ENCODE measurements at places on chromosomes 1 and 21.
A peak's percentile ranks its signal among the peaks of the same experiment; 100 is the strongest.

GRCh38 chr1:229862017-229862774 is 204.8 kb upstream of the GALNT2 start:
- DNase-seq, result no peak

- no peak for DNase-seq
These were observed 24.3 kb upstream of the LELP1 start for GRCh38 chr1:153178922-153179321.

DNA sequence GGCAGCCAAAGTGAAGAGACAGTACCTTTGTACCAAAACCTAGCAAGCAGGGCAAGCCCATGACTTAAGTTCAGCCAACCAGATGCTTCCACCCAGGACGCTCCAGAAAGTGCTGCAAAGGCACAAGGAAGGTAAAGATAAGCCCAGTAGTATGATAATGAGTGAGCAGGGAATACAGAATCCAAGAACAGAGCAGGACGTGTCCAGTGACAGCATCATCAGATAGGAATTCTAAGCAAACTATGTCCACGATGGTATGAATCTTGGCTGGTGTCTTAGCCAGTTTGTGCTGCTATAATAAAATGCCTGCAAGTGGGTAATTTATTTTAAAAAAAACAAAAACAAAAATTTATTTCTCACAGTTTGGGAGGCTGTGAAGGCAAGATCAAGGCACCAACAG is 13.6 kb downstream of the GJA4 start:
- DNase-seq, result no peak

- no peak for DNase-seq
These were observed 13.4 kb downstream of the AADACL4 start for GRCh38 chr1:12657060-12657884.

DNA sequence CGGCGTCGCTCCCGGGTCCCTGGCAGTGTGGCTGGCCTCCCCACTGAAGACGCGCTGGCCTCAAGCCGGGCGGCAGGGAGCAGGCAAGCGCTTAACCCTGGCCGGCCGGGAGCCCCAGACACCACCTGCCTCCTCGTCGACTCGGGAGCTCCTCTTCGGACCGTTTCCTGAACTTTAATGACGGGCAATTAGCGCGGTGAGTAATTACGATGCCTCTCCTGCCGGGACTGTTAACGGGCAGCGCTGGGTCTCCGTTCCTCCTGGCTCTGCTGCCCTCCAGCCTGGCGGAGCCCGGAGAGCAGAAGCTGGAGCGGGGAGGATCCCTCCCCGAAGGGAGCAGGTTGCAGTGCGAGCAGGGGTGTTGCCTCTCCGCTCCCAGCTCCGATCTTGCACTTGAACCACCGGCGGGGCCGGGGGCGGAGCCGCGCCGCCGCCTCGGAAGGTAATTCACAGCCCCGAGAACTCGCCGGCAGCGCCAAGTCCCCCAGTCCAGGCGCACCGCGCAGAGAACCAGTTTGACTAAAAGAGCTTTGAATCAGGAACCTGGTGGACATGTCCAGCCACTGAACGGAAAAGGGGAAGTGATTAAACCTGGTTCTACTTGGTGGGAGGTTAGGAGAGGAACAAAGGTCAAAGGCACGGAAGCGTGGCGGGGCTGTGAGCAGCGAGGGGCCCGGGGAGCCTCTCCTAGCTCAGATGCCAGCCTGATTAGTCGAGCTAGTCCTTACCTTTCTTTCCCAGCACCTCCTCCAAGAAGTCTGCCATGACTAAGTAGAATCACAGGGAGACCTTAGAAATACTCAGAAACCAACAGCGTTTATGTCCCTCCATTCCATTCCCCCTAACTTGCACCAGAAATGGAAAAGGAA is 18.3 kb upstream of the PLEKHA6 start:
- DNase-seq, result peak; percentile 85

- no peak for DNase-seq
These were observed 600.5 kb downstream of the USP25 start for GRCh38 chr21:16330082-16330907.

DNA sequence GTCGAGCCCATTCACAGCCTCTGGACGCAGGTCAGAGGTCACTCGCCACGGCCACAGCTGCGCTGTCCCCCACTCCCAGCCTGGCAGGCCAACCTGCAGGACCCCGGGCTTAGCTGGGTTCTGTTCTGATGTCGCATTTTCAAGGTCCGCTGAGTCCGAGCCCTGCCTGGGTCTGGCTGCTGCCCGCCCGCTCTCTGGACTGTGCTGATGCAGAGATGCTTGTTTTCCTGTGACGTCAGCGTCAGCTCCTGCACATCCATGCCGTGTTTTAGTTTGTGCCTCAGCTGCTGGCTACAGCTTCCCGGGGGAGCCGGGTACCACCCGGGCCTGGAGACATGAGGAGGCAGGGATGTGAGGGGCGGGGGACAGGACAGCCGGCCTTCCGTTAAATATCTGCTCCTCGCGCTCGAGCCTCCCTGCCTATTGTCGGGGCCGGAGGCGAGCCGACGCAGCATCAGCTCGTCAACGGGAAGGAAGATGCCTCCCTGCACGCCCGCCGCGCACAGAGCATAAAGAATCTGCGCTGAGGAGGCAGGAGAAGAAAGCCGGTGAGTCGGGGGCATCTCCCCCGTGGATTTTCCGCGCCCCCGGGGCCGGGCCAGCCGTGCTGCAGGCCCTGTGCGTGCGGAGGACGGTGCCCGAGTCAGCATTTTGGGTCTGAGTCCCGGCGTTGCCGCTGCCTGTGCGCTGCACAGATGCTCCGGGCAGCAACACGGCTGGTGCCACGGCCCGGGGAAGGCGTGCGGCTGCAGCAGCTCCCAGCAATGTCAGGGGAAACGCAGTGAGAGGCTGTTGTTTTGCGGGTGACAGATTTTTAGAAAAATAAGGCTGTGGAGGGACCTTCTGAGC is 23.4 kb downstream of the PRKCZ start:
- no peak for DNase-seq

Measured in spleen (tissue), 13 donors.